ENCODE measurements at places on chromosomes 2 and 18.

- peak; percentile 57 for DNase-seq
Observed at GRCh38 chr2:65545837-65546805, 113.7 kb upstream of the SPRED2 start.

DNA sequence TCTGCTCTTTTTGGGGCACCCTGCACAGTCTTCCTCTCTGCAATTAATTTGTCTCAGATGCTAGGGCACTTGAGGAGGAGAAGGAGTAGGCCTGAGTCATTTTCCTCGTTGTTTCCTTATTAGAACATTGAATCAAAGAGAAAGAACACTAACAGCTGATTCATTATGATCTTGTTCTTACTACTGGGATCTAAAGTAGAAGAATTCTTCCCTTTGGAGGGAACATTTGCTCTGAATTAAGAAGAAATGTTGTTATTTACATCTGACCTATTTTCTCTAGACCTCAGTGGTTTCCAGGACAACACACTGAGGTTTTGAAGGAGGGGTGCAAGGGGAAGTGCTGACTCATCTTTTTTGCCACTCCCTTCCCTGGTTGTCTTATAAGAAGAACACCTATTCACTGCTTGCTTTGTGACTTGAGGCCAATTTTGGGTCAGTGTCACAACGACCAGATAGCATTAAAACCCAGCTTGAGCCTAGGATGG is 24.3 kb upstream of the STAT1 start:
- DNase-seq: peak; percentile 52

- DNase-seq: no peak
Observed at GRCh38 chr2:176149481-176149938, 1.8 kb upstream of the HOXD4 start.

DNA sequence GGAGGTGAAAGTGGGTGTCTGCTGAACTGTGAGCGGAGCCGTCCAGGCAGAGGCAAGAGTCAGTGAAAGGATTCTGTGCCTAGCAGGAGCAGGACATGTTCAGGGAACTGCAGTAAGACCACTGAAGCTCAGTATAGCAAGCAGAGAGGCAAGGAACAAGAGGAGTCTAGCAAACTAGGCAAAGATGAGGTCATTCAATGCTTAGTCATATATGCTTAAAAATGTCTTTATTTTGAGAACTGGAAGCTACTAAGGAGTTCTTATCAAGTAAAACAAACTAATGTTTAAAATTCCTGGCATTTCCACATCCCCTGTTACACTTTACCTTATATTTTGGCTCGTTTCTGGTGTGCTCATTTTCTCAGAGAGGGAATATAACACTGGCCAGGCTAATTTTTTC is 913.4 kb downstream of the CBLN2 start:
- no peak for DNase-seq

- no peak for DNase-seq
Observed at GRCh38 chr2:152055366-152056108, 43.3 kb downstream of the CACNB4 start.

DNA sequence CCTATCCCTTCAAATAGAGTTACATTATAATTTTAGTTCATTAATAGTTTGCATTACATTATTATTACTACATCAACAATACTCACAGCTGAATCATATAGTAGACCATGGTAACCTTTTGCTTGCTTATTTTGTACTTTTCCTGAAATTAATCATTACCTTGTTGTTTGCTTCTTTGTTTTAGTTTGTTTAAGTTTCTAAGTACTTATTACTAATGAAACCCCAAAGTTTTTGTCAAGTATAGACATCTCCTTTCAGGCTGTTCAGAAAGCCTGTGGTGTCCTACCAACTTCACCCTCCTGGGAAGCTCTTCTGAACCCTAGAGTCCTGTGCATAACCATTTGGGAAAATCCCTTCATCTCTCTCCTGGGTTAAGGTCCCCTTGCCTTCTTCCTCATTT is 43.5 kb upstream of the LAPTM4A start:
- DNase-seq: no peak
